ENCODE measurements at places on chromosomes 6 and 20.

DNA sequence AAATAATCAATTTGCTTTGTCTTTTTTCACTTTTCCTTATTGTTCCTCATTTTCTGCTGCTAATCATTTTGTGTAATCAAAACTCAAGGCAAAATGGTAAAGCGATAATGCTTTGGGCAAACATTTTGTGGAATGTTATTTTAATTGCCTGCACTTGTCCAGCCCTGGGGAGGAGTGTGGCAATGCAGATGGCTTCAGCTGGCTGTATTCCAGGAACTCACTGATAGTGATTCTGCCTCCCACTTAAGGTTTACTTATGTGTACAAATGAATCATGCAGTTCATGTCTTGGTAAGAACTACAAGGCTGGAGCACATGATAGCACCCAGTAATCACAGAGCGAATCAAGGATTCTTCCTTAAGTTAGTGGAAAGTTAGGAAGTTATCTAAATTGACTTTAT, 107.8 kb downstream of the COL19A1 start:
- DNase-seq: peak; percentile 0

GRCh38 chr6:47646689-47647088, 51.7 kb upstream of the ADGRF4 start:
- DNase-seq: no peak

- no peak for DNase-seq
These were observed 851.3 kb downstream of the TFAP2A start for GRCh38 chr6:9563568-9563967.

DNA sequence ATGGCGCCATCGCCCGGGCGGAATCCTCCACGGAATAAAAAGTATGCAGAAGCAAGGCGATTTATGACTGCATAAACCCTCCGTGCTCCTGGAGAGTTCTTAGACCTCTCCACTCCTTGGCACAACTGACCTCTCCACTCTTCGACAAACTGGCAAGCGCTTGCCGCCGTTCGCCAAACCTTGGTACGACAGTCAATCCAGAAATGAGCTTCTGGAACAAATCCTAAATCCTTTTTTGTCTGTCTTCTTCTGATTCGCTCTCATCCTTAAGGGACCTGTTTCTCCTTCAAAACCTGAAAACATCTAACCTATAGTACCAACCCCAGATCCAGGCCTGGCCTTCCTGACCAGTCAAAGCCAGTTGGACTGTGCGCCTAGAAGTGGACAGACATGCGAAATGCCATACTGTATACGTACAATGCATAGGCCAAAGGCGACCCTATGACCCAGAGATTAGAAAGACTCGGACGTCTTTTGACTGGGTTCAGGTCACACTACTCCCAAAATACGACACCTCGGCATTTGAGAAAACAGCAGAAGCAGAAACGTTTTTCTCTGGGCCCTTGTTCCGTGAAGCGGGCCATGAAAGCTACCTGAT, 59.4 kb downstream of the TRIM27 start:
- DNase-seq: no peak

- no peak for DNase-seq
These were observed 46.1 kb upstream of the TULP4 start for GRCh38 chr6:158266131-158266530.

DNA sequence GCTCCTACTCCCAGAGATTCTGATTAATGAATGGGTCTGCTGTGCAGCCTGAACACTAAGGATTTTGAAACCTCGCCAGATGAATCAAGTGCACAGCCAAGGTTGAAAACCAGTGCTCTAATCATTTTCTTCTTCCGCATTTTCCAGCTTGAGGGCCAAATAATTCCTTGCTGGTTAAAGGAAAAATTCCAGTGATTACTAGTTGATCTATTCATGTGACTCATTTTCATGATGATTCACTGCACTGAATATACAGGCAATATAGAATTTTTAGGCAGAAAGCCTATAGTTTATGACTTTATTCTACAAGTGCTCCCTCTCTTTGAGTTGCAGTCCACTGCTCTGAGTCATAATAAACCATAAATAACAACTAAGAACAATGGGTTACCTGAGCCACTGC, 80.6 kb upstream of the PROKR2 start:
- DNase-seq: no peak

DNA sequence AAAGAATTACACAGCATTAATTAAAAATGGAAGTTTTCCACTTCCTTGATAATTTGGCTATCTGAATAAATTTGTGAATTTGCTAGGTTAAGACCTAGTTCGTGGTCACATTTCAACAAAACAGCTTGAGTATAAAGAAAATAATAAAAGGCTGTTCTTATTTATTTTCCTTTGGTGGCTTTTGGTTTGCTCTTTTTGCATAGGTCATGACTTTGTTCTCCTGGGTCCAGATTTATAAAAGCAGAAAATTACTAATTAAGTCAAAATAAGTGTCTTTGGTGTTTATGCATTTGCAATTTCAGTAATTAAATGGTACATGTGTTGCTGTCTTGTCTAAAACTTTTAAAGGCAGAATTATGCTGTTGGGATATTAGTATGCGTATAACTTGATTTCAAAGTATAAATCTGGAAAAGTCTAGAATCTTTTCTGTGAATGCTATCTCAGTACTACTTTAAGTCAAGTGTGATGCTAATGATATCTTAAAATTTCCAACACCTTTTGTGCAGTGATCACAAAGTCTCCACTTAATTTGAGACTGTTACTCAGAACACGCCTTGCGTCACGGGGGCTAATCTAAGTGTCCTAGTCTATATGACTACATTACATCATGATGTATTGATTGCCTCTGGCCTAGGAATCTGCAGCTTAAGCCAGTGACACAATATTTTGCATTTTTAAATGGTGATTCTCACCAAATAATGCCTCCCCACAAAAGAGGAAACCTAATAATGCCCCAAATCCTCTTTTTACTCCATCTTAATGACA, 41.0 kb downstream of the GNAS start:
- DNase-seq: no peak

- DNase-seq: no peak
These were observed 1.9 kb downstream of the KATNA1 start for GRCh38 chr6:149646599-149646998.

- DNase-seq: no peak
These were observed 109.9 kb downstream of the CD2AP start for GRCh38 chr6:47587493-47587892.

GRCh38 chr6:161279677-161280415, 6.0 kb upstream of the AGPAT4 start:
- DNase-seq: no peak

GRCh38 chr20:884983-885952, 30.9 kb downstream of the ANGPT4 start:
- peak; percentile 59 for DNase-seq

DNA sequence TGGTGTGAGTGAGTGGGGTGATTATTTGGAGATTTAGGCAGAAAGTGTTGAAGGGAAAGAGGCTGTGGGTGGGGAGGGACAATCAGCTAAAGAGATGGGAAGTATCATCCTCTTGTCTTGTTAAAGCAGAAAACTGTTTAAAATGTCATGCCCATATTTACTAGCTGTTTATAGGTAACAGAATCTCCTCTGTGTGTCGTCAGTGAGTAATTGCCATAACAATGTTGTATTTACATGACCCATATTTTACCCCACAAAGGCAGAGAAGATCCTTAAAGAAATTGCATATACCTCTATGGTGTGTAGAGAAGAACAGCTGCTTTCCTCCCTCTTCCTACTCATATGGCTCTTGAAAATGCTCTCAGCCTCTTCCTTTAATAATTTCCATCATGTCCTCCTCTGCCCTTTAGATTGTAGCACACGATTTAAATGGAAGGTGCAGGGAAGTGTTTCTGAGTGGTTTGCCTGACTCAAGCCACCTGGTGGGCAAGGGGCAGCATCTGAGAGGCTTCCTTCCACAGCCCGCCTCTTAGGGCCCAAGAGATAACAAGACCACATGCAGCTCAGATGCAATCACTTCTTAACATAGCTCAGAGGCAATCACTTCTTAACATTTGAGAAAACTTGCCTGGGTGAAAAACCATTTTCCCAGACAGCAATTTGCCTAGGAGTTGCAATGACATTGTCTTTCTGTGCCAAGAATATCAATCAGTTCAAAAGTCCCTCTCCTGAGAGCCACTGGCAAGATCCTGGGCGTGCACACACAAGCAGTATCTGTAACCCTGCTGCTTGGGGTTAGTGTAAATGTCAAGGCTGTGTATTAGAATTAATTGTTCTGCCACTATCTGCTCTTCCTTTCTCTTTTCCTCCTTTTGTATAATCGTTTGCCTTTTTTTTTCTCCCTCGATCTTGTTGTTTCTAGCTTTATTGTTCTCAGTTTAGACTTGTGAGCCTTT, 44.1 kb upstream of the EDN1 start:
- no peak for DNase-seq

DNA sequence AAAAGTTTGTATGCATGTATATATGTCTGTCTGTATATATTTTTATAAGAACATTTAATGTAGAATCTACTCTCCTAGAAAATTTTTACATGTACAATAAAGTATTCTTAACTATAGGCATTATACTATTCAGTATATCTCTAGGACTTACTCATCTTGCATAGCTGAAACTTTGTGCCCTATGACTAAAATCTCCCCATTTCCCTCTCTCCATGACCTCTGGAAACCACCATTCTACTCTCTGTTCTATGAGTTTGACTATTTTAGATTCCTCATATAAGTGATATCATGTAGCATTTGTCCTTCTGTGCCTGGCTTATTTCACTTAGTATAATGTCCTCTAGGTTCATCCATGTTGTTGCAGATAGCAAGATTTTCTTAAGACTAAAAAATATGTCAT, 205.1 kb upstream of the SMLR1 start:
- DNase-seq: no peak

DNA sequence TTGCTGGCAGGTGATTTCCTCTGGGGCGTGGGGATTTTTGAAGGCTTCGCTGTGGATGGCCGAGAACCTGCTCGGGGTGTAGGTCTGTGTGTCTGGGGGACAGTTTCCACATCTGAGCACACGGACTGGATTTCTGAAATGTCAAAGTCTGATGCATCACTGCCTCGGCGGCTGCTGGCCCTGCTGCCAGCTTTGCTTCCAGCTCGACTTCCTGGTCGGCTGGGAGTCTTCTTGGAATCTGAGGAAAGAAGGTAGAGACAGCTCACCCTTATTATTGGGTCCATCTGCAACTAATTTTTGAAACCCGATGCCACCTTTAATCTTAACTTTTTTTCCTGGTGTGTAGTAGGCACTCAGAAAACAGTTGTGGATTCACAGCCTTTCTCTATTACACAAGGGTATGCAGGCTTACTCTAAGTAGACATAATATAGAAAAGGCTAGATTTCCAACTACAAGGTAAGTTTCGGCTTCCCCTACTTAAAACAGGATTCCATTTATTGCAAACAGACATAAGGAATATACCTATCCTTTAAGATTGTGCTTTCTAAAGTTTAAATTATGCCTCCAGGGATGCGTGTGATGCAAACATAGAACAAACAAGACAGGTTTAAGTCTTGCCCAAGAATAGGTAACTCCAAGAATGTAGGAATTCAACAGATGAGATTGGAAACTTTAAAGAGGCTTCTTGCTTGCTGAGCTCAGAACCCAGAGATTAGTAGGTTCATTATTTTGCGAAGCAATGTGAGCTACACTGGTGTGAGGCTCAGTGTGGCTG, 183.5 kb downstream of the DST start:
- DNase-seq: no peak

- DNase-seq: no peak
These were observed 18.7 kb upstream of the SGK2 start for GRCh38 chr20:43539975-43540672.

GRCh38 chr6:110357298-110357663, 868 bp downstream of the METTL24 start:
- DNase-seq: no peak

DNA sequence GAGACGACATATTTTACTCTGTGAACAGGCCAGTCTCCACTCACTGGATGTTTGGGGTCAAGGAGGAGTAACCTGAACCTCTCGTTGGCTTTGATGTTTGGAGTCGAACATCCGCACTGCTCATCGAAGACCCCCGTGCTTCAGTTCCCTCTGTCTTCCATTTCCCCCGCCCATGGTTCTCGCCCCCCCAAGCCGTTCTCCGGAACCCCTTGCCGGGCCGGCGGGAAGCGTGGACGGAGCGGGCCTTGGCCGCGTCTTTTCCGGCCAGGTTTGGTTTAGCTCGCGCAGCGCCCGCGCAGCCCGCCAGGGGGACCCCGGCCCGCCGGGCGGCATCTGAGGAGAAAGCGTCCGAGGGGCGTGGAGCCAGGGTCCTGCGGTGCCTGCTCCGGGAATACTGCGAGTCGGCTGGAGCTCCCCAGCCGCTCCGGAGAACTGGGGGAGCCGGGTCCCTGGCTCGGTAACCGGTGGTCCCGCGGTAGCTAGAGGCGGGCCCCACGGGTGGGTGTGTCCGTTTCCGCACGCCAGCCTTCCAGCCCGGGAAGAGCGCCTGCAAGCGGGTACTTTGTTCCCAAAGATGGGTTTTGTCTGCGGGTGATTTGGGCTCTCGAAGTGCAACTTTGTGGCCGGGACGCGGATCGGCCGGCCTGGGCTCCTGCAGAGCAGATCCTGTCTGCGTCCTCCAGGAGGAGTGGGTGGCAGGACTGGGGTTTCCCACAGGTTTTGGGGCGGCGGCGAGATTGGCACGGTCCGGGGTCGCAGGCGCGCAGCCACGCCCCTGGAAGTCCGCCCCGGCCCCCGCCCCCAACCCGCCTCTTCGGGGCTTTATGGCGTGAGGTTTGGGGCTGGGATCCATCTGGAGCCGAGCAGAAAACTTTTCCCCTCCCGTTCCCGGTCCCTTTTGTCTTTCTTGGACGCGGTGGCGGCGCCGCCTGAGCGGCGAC, at the start of gene TMEM200A:
Gene TMEM200A, plus strand, starts transcription at position 852 of the 941 bp plus-strand sequence. CDS start 74,406 bp downstream, outside the sequence.
- DNase-seq: peak; percentile 6

DNA sequence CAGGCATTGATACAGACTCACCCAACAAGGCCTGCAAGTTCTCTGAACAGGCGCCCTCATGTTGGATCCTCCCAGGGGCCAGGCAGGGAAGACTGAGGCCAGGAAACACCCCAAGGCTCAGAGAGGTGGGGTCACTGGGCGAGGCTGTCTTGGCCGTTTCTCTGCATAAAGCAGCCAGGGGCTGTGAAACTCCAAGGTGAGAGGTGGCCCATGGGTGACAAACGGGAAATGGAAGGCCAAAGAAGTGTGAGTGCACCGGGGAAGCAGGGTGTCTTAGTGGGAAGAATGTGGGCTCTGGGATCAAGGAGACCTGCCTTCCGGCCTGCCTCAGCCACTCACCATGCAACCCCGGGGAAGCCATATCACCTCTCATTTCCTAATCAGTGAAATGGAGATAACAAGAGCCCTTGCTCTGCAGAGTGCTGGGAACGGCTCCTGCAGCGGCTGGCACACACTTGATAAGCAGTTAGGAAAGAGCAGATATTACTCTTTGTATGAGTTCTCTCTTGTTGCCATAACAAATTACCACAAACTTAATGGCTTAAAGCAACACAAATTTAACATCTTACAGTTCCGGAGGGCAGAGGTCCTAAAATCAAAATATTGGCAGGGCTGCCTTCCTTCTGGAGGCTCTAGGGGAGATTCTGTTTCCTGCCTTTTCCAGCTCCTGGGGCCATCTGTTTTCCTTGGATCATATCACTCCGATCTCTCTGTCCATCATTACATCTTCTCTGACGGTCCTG, 168.6 kb downstream of the NFATC2 start:
- DNase-seq: no peak

Measured in HL-60 (cell line).